ENCODE measurements at places on chromosomes 2 and 18.

- DNase-seq, result peak; percentile 59
Observed at GRCh38 chr2:197168705-197169104, 141.9 kb downstream of the ANKRD44 start.

DNA sequence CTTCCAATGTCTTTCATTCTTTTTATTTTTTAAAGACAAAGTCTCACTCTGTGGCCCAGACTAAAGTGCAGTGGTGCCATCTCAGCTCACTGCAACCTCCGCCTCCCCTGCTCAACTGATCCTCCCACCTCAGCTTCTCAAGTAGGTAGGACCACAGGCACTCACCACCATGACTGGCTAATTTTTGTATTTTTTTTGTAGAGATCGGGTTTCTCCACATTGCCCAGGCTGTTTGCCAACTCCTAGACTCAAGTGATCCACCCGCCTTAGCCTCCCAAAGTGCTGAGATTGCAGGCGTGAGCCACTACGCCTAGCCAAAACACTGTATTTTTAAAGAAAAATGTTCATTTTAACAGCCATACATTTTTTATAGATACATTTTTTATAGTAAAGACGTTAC lies 12.7 kb downstream of the GCKR start:
- DNase-seq, result no peak

DNA sequence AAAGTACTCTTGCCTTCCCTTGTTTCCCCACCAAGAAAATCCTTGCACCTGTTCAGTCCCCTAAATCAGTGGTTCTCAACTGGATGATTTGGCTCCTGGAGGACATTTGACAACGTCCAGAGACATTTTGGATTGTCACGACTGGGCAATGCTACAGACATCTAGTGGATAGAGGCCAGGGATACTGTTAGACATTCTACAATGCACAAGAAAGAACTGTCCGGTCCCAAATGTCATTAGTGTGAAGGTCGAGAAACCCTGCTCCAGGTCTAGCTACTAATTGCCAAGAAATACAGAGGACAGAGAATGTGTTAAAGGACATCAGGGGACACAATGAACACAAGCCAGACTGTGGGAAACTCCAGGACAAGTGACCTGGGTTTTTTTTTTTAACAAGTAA lies 60.0 kb downstream of the LRP2 start:
- no peak for DNase-seq

GRCh38 chr2:2674831-2675230 lies 343.8 kb upstream of the MYT1L start:
- no peak for DNase-seq

DNA sequence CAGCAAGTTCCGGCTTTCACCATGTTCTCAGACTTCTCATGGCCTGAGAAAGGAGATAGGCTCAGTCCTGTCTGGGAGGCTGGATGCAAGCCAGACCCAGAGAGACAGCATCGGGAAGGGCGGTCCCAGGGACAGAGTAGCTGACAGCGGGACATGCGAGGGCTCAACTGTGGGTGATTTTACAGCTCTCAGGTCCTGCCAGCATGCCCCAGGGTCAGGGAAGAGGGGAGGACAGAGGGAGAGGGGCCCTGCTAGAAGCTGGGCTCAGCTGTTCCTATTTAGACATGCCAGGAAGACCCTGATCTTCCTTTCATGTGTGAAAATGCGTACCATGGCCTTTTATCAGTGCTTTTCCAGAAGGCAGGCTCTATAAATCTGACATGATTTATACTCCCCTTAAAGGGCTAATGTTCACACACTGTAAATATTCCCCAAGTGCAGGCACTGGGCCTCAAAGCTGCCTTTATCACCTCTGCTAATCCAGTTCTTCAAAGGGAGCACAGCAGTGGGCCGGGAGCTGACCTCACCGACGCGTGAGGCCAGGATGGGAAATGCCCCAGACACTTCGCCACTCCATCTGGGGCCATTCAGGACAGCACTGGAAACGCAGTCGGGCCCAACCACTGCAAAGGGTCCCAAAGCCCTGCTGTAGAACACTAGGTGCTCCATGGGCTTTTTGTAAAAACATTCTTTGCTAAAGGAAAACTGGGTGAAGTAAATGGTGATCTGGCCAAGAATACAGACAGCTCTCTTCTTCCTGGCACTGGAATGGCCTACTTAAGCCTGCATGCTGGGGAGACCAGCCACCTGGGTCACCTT lies 96.1 kb upstream of the LMAN1 start:
- no peak for DNase-seq

DNA sequence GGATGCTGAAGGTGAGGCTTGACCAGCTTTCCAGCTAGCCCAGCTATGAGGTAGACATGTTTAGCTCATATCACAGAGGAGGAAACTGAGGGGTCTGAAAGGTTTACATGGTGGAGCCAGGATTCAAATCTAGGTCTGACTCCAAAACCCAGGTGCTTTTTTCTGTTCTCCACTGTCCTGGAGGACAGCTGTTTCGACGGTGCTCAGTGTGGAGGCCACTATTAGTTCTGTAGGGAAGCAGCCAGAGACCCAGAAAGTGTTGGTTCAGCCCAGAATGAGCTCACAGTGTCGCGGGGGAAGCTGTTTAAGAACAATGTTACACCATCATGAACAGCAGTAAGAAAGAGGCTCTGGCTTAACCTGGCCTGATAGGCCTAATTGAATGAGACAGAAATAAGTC lies 11.1 kb downstream of the PROC start:
- no peak for DNase-seq

- no peak for DNase-seq
Observed at GRCh38 chr2:97733341-97734035, 20.1 kb downstream of the ZAP70 start.

DNA sequence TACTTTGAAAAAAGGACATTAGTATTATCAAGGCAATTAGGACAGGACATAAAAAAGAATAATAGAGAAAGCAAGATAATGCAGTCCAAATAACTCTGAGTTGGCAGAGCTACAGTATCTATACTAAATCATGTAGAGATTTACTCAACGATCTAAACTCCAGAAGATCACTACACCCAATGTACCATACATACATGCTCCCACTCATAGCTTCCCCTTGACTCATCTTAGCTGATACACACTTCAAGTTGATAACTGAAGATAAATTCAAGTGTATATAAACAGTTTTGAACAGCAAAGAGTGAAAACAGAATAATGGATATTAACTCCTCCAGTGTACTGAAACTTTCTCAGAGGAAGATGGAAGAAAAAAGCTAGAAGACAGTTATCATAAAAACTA lies 78.5 kb downstream of the SESTD1 start:
- DNase-seq, result no peak

- no peak for DNase-seq
Observed at GRCh38 chr2:53655256-53655655, 112.3 kb upstream of the CHAC2 start.

DNA sequence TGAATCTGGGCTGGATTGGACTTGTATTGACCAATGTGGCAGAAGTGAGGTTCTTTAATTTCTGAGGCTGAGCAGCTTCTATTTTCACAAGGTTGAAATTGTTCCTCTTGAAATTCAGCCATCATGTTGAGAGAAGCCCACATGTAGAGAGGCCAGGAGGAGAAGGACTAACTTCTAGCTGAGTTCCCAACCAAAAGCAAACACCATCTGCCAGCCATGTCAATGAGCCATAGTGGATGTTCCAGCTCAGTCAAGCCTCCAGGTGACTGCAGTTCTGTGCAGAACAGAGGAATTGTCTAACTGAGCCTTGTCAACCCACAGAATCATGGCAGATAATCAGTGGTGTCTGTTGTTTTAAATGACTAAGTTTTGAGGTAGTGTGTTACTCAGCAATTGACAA lies 110.6 kb upstream of the ACVR1 start:
- no peak for DNase-seq

DNA sequence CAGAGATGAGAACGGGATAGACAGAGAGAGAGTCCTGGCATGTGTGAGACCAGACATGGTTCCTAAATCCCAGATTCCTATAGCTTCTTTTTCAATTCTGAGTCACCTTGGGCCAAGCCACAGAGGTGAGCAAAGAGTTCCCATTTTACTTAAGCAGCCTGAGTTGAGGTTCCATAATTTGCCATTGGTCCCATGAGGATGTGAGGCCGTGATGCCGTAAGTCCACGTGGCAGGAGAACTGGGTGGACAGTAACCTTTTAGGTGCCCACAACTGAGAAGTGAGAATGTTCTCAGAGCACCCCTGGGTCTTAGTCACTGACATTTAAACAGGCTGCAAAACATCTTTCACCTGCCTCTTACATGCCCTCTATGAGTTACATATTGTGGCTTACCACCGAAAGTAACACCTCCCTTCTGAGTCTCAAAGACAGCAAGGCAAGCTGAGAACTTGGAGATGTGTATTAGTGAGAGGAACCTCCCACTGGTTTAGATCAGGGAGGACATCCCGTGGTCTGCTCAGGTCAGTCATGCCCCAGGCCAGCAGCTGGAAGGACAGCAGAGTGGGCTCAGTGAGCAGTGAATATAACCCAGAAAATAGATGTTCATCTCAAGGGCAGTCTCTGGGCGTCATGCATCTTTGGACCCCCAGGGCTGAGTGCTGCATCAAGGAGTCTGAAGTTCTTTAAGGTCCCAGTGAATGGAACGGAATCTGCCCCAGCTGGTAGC lies 127.9 kb upstream of the LGALSL start:
- DNase-seq, result no peak

DNA sequence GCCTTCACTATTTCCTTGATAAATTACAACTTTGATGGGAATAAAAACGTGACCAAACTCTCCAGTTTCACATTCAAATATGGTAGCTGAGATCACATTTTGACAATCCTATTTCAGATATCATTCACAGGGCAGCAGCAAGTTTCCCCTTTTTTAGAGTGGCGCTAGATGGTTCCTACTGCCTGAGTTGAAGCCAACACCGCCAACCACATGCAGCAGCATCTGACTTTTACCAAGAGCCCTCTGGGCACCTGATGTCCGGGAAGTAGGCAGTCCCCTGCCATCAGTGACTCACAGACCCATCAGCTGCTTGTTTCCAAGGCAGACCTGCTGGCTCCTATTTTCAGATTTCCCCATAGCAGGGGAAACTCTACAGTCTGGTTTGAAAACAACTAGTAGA lies 4.0 kb upstream of the MREG start:
- peak; percentile 19 for DNase-seq
